CD4-positive, alpha-beta T cell treated with Interleukin-17A for 4 hours (primary cell): ENCODE measurements at places on chromosomes 7 and 10.

- no peak for DNase-seq
Observed at GRCh38 chr10:101709359-101710058, 14.5 kb upstream of the FBXW4 start.

GRCh38 chr7:44489955-44490350 lies 505 bp downstream of the NUDCD3 start:
- peak; percentile 52 for DNase-seq

DNA sequence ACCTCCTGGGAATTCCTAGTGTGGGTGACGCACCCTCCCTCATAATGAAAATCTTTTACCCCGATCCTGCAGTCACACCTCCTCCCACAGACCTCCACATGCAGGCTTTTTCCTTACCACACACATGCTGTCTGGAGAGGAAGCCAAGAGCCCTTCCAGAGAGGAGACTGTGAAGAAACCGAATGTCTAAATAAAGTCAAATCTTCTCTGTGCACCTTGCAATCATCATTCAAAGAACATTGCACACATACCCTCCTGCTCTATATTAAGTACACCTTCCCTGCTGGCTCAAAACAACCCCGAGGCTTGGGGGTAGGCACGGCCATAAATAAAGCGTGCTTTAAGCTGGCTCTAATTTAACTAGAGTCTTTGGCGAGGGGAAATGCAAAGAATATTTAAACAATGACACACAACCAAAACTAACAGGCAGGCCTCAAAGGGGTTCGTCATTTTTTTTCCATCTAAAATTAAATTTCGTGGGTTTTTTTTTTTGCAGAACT lies 34.9 kb downstream of the CALML3 start:
- DNase-seq = no peak

DNA sequence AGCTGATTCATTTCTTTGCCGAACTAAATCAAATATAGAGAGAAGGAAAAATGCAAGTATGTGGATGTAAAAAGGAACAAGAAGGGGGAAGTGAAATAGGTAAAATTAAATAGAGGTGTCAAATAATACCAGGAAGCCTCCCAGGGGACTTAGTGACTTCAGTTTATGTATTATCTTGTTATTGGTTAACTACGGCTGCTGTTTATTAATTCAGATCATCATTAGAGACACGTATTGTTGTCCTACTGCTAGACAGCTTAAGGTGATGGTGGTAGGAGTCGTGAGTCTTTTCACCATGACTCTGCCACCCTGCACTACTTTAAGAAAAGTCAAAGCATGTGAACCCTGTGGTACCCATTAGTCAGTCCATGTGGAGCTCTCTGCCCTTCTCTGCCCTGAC lies 289.1 kb downstream of the PRKG1 start:
- DNase-seq = no peak
